ENCODE measurements at places on chromosomes 7 and 10. TPM values are rescaled to one million over a fixed set of nuclear protein-coding genes. Genes with fewer than 3 reads are reported as not detected.
A peak's percentile ranks its signal among the peaks of the same experiment; 100 is the strongest.

DNA sequence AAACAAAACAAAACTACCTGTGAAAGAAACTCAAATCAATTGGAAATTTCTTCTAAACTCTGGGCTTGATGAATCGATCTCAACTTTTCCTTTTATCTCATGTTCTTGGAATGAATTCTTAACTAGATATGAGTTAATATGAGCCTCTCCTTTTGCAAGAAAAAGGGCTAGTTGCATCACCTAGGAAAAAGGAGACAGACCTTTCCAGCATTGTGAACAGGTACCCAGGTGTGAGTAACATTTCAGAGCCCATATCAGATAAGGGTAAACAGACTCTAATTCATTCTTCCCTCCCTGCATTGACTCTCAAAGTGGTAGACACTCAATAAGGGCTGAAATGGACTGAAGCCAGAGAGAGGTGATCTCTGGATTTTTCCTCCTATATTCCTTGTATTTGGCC is 103.8 kb upstream of the AGR3 start:
- DNase-seq, result no peak
- H3K27ac ChIP-seq, result no peak overlapping the region

DNA sequence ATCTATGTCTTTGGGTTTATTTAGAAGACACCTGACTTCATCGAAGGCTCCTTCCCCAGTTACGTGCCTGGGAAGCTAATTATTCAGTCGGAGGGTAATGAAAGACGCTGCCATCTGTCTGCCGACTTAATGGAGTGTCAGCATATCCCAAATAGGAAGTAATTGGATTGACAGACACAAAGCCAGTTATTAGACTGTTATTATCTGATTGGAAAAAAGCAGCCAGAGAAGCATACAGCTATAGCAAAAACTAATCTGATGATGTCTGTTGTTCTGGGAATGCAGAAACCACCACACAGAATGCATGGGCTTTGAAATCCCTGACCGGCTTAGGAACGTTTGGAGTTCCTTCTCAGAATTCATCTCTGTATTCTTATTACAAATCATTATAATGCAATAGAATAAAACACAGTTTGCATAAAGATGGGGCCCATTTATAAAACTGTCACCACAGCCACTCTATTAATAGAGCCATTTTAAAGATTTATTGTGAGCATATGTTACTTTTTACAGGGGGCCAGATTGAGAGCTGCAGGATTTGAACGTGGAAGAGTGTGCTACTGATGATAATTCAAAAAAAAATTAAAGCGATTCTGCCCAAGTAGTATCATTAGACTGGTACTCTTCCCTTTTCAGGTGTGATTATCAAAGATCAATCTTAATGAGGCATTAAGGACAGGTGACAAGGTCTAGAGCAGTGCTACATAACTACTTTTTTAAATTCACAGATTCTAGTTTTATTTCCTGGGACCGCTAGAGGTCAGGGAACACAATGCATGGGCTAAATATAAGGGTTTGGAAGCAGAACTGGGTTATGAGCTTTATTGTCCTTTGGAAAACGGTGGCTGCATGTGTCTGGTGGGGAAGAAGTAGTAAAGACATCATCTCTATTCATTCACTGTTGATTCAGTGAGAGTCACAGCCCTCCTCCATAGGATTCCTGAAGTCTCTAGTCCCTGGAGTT is 330.1 kb upstream of the LRGUK start:
- no peaks in the 10 kb centered on the region for H3K27me3 ChIP-seq
- no peak for DNase-seq
- no peak overlapping the region for H3K4me3 ChIP-seq
- no peaks in the 10 kb centered on the region for H3K4me1 ChIP-seq

DNA sequence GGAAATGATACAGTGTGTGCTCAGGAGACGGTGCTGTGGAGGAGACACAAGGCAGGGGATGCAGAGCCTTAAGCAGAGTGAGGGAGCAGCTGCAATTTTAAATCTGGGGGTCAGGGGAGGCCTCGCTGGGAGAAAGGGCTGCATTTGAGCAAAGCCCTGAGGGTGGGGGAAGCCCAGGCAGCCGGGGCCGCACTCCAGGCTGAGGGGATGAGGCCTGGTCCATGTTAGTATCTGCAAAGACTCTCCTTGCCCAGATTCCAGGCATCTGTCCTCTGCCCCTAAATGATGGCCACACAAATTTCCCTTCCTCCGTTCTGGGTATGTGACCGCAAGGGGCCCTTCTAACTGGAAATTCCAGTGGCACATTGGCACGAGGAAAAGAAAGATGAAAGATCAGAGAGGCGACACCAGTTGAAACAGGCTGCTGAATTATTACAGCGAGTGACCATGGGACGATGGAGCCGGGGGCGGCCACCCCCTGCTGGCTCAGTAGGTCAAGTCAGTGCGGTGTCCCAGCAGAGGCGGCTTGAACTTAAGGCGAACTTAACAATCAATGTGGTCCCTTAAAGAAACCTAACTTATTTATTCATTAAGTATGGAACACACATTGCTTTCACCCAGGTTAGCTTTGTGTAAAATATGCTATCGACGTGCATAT is 62.3 kb upstream of the KAT6B start:
- H3K4me1 ChIP-seq, result no peaks in the 10 kb centered on the region
- H3K27ac ChIP-seq, result no peak overlapping the region
- H3K27me3 ChIP-seq, result no peaks in the 10 kb centered on the region
- DNase-seq, result no peak

DNA sequence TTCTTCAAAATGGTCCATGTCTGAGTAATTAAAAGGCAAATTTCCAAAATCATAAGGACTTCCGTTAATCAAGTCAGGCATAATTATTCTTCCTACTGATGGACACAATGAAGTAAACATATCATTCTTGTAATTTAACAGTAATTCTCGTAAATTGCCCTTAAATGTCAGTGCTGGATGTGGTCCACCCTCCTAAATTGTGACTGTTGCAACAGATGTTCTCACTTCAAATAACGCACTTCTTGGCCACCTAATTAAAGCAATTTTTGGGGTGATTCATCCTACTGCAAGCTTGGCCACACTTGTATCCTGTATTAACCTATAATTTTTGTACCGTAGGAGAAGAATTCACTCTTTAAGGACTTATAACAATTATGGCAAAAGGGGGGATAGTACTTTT is 1.9 kb downstream of the COL1A2 start:
- H3K4me1 ChIP-seq, result peaks cover 22% of the 10 kb centered on the region
- H3K27me3 ChIP-seq, result peaks cover 4% of the 10 kb centered on the region
- no peak overlapping the region for H3K27ac ChIP-seq
- H3K4me3 ChIP-seq, result peak overlapping the region; percentile 57
- no peak for DNase-seq

GRCh38 chr10:47159361-47160260 is 140.4 kb upstream of the GDF10 start:
- H3K4me1 ChIP-seq, result no peaks in the 10 kb centered on the region
- H3K27ac ChIP-seq, result no peak overlapping the region
- no peaks in the 10 kb centered on the region for H3K27me3 ChIP-seq
- no peak overlapping the region for H3K4me3 ChIP-seq
- no peaks in the 10 kb centered on the region for H3K36me3 ChIP-seq

DNA sequence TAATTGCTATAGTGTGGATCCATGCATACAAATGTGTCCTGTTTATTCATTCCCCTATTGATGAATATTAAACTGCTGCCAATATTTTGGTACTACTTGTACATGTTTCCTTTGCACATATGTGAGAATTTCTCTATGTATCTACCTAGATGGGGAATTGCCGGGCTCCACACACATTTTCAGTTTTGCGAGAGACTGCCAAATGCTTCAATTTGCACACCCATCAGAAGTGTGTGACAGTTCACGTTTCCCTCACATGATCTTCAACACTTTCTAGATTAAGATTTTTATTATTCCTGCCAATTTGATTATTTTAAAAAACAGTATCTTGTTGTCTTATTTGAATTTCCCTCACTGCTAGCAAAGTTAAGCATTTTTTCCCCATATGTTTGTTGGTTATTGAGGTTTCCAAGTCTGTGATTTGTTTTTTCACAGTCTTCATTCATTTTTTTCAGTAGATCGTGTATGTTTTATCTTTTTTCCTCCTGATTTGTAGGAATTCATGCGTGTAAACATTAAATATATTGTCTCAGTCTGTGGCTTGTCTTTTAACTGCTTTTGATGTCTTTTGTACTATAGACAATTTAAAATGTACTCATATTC is 2.4 kb upstream of the KLF14 start:
- H3K27me3 ChIP-seq, result peaks cover 99% of the 10 kb centered on the region
- no peak overlapping the region for H3K27ac ChIP-seq
- no peaks in the 10 kb centered on the region for H3K4me1 ChIP-seq
- H3K36me3 ChIP-seq, result no peaks in the 10 kb centered on the region
- DNase-seq, result no peak

DNA sequence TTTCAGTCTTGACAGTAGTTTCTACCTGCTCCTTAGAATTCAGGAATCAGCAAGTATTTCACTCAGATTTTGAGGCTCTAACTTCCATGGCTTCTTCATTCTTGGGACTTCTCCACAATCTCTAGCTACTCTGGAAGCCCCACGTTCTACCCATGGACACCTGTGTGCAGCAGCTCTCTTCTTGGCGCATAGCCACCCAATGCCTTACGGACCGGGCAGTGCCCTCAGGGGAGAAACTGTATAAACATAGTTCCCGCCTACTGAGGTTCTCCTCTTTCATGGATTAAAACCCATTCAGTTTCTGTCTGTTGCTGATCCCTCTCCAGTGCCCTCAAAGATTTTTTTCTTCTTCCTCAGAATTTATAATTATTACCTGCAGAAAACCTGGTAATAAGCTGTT is 177.1 kb downstream of the SORCS1 start:
- no peak for DNase-seq
- no peaks in the 10 kb centered on the region for H3K36me3 ChIP-seq
- H3K4me1 ChIP-seq, result peaks cover 14% of the 10 kb centered on the region

GRCh38 chr10:66811211-66811610 is 114.6 kb upstream of the LRRTM3 start:
- no peaks in the 10 kb centered on the region for H3K36me3 ChIP-seq
- H3K27me3 ChIP-seq, result no peaks in the 10 kb centered on the region
- no peak overlapping the region for H3K27ac ChIP-seq
- DNase-seq, result no peak

- no peak for DNase-seq
- H3K27me3 ChIP-seq, result no peaks in the 10 kb centered on the region
- peaks cover 8% of the 10 kb centered on the region for H3K4me1 ChIP-seq
- H3K4me3 ChIP-seq, result no peak overlapping the region
- no peaks in the 10 kb centered on the region for H3K36me3 ChIP-seq
These were observed 396.7 kb downstream of the EXOC4 start for GRCh38 chr7:133649593-133649992.

DNA sequence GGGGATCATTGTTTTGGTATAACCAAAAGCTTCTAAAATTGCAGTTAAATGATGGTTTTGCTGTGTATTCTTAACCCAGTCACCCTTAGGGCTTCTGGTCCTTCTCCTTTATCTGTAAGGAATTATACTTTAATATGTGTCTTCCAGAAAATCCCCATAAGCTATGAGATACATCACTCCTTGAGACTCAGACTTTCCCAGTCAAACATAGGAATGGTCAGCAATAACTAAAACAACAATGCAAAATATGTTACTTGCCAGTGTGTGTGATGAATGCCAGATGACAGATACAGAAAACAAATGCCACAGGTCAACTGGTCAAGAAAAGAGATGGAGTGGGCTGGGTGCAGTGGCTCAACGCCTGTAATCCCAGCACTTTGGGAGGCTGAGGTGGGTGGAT is 10.1 kb downstream of the ADD3 start:
- peaks cover 47% of the 10 kb centered on the region for H3K4me1 ChIP-seq
- no peaks in the 10 kb centered on the region for H3K36me3 ChIP-seq
- no peak for DNase-seq
- H3K27ac ChIP-seq, result no peak overlapping the region
- no peak overlapping the region for H3K4me3 ChIP-seq
- no peaks in the 10 kb centered on the region for H3K27me3 ChIP-seq

- no peaks in the 10 kb centered on the region for H3K36me3 ChIP-seq
- no peak overlapping the region for H3K27ac ChIP-seq
- H3K4me3 ChIP-seq, result no peak overlapping the region
- H3K4me1 ChIP-seq, result no peaks in the 10 kb centered on the region
- no peaks in the 10 kb centered on the region for H3K27me3 ChIP-seq
- DNase-seq, result no peak
These were observed 201.0 kb downstream of the ZMYND11 start for GRCh38 chr10:336247-336646.

DNA sequence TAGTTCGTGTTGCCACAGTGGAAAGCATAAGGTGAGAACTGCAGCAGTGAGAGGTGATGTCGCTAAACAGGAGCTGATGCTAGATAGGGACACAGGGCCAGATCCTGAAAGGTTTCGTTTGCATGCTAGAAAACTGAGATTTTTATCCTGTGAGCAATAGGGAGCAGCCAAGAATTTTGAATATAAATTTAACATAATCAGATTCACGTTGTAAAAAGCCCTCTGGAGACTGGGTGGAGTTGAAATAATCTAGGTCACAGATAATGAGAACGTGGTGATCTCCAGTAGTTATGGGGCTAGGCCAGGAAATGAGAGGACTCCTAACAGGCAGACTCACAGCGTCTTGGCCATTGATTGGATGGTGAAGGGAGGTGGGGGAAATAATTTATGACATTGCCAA is 92.1 kb upstream of the IMMP2L start:
- DNase-seq, result no peak
- no peaks in the 10 kb centered on the region for H3K27me3 ChIP-seq
- no peak overlapping the region for H3K27ac ChIP-seq
- no peak overlapping the region for H3K4me3 ChIP-seq
- H3K4me1 ChIP-seq, result no peaks in the 10 kb centered on the region

DNA sequence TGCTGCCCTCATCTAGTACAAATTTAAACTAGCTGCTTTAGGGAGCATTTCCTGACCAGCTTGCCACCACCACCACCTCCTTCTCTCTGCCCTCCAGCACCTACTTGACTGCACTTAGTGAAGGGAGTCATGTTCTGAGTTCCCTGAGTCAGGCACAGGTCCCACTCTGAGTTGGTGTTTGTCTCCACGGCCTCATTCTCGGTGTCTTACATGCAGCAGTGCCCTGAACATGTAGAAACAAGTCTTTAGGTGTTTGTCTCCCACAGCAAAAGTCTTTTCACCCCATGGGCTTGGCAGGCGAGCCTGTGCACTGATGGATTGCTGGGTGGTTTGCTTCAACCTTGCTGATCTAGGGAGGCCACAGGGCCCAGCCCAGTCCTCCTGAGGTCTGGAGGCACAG is 16.9 kb downstream of the TSPAN14 start:
- H3K27me3 ChIP-seq, result no peaks in the 10 kb centered on the region
- H3K36me3 ChIP-seq, result no peaks in the 10 kb centered on the region
- no peak overlapping the region for H3K27ac ChIP-seq
- H3K4me3 ChIP-seq, result no peak overlapping the region
- DNase-seq, result no peak

GRCh38 chr7:38660427-38661099 is 29.4 kb upstream of the AMPH start:
- H3K4me3 ChIP-seq, result no peak overlapping the region
- no peaks in the 10 kb centered on the region for H3K36me3 ChIP-seq
- no peak overlapping the region for H3K27ac ChIP-seq

GRCh38 chr10:65847436-65848230 is 1078.2 kb upstream of the LRRTM3 start:
- no peaks in the 10 kb centered on the region for H3K4me1 ChIP-seq
- H3K27me3 ChIP-seq, result no peaks in the 10 kb centered on the region
- no peak overlapping the region for H3K27ac ChIP-seq

The MMP21 gene
- not detected for total RNA-seq

The CLCN1 gene
- total RNA-seq, result not detected

The C10orf105 gene
- total RNA-seq, result 0.39 TPM

The HOXA7 gene
- not detected for total RNA-seq

The KCNH2 gene
- 11.1 TPM for total RNA-seq

The OLAH gene
- total RNA-seq, result not detected

The MAP3K8 gene
- total RNA-seq, result 7.3 TPM
